ENCODE measurements at places on chromosomes 6 and 20.

- no peak for DNase-seq
Measured at GRCh38 chr6:34321821-34322220, 70.6 kb downstream of the NUDT3 start.

- DNase-seq: no peak
Measured at GRCh38 chr6:43089874-43090558, 13.9 kb downstream of the PTK7 start.

GRCh38 chr6:105164418-105164817 is 15.4 kb downstream of the POPDC3 start:
- DNase-seq: no peak

GRCh38 chr20:57004416-57004815 is 262.0 kb downstream of the BMP7 start:
- DNase-seq: no peak

GRCh38 chr20:51712501-51713212 is 55.5 kb downstream of the ATP9A start:
- no peak for DNase-seq

DNA sequence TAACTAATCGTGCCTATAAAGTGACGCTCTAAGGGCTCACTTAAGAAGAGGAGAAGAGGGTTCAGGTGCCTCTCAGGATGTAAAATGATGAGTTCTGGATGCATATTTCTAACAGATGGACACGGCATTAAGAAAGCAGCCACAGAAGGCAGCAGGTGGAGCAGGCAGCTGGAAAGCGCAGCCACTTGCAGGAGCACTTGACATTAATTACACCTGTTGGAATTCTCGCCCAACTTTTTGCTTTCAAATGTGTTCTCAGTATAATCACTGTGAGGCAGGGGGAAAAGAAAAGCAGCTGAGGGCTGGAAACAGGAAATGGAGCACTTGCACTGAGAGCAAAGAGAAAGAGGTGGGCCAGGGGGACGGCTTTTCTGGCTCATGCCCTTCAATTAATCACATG is 164.2 kb downstream of the NKAIN2 start:
- DNase-seq: no peak

DNA sequence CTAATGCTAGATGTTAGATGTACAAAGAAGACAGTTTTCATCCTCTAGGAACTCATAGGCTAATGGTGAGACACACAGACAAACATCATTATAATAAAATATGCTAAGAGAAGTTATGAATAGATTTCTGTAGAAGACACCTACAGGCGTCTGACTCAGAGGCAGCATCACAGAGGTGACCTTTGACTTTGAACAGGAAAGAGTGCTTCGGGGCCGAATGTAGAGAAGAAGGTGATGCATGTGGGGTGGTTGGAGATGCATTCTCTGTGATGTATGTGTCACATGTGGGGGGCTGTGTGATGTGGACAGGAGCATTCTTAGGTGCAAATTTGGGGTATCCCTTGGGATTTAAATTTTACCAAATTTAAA is 6.8 kb downstream of the GUCA1A start:
- DNase-seq: no peak

DNA sequence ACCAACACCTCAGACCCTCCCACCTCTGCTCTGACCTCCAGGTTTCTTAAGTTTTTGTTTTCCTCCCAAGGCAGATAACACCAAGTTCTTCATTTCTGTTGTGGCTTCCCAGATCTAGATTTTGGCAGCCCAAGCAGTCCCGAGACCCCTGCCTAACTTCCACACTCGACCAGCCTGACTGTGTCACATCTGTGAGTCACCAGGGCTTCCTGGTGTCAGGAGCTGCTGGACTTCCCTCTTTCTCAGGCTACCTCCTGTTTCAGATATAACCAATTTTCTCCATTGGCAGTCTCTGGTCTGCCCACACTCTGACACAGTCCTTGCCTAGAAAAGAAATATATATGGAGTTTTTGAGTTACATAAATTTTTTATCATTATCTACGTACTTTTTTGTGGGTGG is 46.1 kb upstream of the CCN6 start:
- DNase-seq: no peak

DNA sequence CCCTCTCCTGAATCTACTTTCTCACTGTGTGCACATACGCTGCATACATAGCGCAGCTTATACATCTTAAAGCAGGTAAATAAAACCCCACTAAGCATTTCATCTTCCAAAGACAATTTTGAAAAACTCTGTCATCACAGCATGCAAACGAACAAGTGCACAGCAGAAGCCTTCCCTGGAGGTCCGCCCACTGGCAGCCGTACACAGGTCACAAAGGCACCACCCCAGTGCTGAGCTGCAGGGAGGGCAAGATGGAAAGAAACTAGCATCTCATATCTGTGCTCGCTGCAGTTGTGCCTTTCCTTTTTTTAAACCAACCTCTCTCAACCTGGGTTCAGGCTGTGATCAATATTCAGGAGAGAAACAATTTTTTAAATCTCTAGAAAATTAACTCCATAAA is 73.3 kb downstream of the HUS1B start:
- DNase-seq: no peak

DNA sequence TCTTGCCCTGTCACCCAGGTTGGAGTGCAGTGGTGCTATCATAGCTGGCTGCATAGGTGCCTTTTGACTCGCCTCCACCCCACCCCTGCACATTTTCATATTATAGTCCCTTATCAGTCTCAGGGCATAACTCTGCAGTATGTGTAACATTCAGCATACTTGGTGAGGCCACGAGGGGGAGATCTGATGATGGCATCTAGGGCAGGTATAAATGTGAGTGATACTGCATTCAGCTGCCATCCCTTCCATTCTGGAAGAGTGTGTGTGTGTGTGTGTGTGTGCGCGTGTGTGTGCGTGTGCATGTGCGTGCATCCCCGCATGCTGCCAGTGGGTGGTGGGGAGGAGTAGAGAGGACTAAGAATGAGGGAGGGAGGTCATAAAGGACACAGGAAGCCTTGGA is 81.4 kb downstream of the JARID2 start:
- no peak for DNase-seq

DNA sequence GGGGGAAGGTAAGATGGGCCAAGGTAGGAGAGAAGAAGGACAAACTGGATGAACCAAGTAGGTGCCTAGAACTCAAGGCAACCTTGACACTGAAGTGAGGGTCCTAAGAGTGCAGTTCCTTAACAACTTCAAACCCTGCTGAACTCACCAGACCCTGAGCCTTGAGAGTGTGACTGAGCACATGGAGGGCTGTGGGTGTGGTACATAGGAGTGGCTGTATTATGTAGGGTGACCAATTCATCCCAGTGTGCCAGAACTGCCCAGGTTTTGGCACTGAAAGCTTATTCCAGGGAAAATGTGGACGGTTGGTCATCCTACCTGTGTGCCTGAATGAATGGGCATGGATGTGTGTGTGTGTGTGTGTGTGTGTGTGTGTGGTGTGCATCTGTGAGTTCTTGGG is 281.8 kb downstream of the DHX35 start:
- no peak for DNase-seq

- no peak for DNase-seq
Measured at GRCh38 chr20:43680981-43681380, 14.1 kb downstream of the MYBL2 start.

- DNase-seq: no peak
Measured at GRCh38 chr6:2818593-2818992, 23.1 kb downstream of the SERPINB1 start.

GRCh38 chr20:31693987-31694661 is 28.5 kb downstream of the BCL2L1 start:
- no peak for DNase-seq

DNA sequence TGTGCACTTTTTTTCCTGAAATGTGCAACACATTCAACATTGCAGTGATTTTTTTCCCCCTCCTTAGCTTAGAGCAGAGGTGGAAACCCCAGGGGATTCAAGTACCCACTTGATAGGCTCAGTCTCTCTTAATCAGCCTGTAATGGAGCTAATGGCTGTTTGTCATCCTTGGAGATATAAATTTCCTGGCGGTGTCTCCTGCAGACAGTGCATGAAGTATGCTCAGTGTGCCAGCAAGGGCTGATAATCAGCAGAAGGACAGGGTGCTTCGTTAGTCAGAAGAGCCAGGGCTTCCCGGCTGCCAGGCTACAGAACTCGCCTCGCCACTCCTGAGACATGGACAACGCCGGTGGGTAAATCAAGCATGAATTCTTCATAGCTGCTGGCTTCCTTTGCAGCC is 69.8 kb upstream of the PHACTR2 start:
- DNase-seq: no peak

DNA sequence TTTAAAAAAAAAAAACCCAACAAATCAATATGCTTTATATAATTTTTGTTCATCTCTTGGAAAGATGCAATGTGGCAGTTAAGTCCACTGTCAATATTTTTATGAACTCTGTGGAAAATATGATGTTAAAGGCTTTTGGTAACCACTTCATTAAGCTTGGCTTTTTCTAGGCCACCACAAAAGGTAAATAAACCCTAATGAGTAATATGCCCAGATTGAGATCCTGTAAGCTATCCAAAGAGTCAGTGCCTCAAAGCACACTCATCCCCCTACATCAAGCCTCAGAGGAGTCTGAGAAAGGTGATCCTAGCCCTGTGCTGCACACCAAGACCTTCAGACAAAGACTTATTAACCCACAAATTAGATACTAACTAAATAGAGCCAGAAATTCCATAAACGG is 121.1 kb downstream of the CDC5L start:
- DNase-seq: no peak

DNA sequence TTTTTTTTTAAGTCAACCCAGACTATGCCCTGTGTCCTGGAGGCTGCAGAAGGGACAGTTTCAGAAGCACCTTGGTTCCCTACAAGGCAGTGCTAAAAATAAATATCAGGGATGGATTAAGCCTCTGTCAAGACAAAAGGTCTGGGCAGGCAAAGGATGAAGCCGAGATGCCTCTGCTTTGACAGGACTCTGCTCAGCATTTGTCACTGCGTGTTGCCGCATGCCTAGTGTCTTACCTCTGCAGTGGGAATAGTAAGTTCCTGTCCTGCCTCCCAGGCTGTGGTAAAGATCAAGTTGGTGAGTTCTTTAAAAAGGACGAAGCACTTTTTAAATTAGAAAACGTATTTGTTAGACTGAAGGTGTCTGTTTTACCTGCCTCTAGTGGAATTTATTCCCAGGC is 15.1 kb downstream of the AAR2 start:
- no peak for DNase-seq

GRCh38 chr6:152173957-152174356 is 366.5 kb downstream of the ESR1 start:
- DNase-seq: no peak

DNA sequence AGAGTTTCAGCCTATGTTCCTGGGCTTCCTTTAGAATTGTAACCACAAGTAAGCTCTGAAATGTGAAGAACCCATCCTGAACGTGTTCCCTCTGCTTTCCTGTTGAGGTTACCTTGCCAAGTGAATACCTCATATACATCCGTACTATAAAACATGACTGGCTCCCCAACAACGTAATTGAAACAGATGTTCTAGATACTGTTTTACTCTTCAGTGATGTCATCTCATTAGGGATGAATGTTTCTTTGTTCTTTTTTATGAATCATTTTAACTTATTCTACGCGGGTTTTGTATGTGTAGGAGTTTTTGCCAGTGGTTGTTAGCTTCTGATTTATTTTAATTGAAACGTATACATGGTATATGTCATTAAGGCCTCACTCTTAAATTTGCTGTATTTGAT is 166.8 kb downstream of the SAMD5 start:
- no peak for DNase-seq

GRCh38 chr6:122791310-122791679 is 2.2 kb downstream of the SMPDL3A start:
- DNase-seq: no peak

DNA sequence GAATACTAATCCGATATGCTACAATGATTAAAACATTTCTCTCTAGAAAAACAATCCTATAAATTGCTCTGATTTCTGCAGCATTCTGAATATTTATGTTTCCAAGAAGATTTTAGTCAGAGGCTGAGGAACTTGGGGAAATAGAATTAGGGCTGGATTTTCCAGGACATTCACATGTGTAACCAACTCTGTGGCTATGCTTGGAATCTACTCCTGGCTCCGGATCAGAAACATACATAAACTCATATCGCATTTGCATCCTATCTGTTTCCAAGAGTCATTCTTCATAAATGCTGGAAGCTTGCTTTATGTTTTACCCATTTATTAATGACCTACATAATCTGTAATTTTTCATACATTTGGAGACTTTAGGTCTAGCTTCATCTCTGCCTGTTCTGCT is 459.9 kb upstream of the MARCKS start:
- no peak for DNase-seq

DNA sequence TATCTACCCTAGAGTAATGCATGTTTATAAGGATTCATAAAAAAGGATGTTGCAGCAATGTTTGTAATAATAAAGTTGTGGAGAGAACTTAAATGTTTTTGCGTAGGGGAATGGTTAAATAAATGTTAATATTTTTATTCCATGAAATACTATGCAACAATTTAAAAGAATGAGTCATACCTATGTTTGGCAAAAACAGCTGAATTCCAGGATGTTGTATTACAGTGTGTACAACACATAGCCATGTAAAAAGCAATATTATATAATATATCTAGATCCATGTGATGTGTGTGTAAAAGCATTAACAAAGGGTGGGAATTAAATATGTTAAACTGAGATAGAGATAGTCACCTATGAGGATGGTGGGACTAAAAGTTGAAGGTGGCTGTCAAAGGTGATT is 21.1 kb upstream of the PKIB start:
- DNase-seq: no peak

DNA sequence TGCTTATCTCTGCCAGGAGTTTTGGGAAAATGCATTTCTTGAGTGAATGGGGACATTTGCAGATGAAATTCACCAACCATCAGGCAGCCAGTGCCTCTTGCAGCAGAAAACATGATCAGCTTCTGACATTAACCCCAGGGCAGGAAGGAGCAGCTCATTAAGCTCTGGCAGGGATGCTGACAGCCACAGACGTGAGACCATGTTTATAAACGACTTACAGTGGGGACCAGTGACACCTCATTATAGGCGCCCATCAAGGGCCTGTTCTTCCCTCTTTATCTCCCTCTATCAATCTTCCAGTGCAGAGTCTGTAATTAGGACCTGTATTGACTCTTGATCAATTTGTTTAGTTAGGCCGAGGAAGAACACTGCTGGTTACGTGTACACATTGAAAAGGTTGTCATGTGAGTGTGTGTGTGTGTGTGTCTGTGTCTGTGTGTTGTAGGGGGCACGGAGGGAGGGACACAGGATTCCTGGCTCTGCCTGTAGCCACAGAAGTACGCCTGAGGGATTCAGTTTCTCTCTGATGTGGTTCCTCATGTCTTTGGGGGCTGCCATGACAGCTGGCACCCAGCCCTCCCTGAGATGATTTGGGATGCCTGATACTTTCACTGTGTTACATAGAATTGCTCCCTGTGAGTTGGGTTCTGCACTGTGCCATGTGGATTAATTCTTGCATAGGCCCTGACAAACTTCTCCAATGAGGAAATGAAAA is 428.4 kb upstream of the CHD6 start:
- DNase-seq: no peak

DNA sequence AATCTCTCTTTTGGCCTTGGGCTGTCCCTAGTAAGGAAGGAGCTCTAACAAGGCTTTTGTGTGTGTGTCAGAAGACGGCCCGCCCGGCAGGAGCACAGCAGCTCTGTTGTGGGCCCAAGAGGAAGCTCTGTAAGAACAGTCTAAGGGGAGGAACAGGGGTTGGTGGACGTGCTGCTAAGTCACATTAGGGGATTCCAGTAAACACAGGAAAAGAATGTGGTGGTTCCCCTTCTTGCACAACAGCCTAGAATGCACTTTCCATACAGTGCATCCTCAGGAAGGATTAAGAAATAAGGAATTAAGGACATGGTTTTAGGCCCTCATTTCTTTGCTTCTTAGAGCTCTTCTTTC is 114.5 kb downstream of the RNF144B start:
- DNase-seq: no peak
